ENCODE measurements at places on chromosomes 1 and 21.

DNA sequence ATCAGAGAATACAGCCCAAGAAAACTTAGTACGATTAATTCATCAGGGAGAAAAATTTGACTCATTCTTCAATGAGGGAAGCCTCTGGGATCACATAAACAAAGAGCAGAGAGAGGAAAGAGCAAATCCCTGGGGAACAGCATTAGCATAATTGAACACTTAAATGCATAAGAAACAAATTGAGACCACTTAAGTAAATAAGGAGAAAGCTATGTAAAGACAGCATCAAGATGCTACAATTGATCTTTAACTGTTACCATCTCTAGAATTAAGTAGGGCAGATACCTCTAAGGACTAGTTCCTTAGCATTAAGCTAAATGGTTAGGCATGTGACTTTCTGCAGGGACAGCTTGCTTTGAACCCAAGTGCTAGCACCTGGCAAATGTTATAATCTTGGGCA lies 265.1 kb upstream of the NEGR1 start:
- DNase-seq = peak; percentile 4

DNA sequence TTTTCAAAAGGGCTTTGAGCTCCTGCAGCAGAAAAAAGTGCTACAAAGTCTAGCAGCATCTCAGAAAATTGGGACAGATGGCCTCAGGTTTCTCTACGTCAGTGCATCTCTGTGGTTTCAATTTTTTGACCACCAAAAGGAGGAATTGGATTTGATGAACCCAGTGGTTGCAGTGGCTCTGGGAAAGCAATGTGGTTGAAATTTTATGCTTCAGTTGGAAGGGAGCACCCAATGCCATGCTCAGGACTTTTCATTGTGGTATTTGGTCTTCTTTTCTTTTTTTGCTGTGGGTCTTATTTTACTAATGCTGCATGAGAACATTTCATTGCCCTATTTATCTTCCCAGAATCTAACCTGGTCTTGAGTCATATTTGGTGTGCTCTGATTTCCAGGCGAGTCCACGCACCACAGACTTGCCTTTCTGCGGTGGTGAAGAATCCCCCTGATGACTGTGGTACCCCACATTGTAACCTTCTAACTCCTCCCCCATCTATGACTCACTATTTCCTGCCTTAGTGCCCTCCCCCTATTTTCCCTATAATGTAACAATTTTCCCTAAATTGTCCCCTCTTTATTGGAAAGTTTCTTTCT lies 56.7 kb downstream of the S1PR1 start:
- DNase-seq = peak; percentile 64

- DNase-seq = peak; percentile 98
Measured at GRCh38 chr1:41101950-41102607, 80.6 kb upstream of the SLFNL1 start.

DNA sequence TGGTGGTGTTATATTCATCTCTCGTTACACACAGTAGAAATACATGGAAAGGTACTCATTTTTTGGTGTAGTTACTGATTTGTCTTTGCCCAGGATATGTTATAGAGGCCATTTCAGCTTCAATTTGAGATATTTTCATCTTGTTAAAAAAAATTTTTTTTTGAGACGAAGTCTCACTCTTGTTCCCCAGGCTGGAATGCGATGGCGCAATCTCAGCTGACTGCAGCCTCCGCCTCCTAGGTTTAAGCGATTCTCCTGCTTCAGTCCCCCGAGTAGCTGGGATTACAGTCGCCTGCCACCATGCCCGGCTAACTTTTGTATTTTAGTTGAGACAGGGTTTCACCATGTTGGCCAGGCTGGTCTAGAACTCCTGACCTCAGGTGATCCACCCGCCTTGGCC lies 19.0 kb downstream of the MORC3 start:
- DNase-seq = no peak

DNA sequence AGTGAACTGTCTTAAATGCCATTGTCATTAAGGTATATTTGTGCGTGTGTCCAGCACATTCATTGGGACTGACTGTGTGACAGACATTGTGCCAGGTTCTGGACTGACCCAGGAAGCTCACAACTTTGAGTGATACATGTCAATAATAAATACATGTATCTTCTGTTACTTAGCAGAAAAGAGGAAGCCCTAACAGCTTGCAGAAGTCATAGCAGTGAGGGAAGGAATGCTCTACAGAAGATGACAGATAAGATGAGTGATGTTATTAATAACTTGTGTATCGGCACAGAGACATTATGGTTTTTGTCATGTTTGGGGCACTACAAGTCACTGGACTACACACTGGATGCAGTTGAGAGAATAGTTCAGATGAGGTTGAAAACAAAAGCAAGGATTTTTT lies 1.2 kb upstream of the SRSF11 start:
- DNase-seq = no peak

GRCh38 chr21:27476696-27477095 lies 509.8 kb upstream of the ADAMTS5 start:
- DNase-seq = peak; percentile 56

DNA sequence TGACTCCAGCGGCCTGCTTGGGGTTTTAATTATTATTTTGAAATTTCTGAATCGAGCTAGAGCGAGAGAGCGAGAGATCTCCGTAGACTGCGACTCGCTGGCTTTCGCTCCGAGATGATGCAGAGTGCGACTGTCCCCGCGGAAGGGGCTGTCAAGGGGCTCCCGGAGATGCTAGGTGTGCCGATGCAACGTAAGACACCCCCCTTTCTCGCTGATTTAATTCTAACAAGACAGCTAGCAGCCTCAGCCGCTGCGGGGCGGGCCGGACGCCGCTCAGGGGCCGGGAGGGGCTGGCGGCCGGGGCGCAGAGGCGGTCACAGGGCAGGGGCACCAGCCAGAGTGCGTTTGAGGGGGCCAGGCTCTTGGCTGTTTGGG lies 339 bp downstream of the LHX4 start:
- DNase-seq = no peak

DNA sequence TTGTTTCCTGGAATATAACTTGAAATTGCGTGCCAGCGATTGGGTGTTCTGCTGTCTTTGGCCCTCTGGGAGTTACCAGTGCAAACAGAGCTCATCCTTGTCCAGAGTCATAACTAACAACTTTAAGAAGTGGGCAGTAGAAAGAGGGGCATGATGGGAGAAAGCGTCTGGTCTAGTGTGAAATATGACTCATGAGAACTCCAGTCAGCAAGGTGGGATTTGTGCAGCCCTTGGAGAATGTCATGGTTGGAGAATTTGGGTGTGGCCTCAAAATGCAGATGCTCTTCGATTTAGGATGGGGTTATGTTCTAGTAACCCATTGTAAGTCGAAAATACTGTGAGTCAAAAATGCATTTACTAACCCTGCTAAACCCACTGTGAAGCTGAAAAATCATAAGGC lies 12.9 kb downstream of the ATP1B1 start:
- DNase-seq = peak; percentile 55

DNA sequence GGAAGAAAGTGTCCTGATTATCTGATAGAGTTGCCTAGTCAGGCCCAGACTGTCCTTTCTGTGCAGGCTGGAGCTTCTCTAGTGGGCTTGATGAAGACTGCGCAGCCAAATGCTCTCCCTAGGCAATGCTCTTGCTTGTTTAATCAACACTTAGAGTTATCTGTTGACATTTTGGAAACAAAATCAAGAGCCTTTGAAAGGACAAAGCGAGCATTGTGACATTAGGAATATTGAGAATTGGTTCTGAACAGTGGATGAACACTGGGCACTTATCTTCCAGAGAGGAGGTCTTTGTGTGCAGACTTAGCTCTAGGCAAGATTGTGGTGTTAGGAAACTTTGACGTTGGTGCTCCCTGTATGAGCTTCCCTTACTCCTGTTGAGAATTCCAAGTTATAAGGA lies 94.5 kb downstream of the DNTTIP2 start:
- no peak for DNase-seq

- DNase-seq = no peak
Measured at GRCh38 chr1:185355947-185356346, 38.9 kb upstream of the IVNS1ABP start.

DNA sequence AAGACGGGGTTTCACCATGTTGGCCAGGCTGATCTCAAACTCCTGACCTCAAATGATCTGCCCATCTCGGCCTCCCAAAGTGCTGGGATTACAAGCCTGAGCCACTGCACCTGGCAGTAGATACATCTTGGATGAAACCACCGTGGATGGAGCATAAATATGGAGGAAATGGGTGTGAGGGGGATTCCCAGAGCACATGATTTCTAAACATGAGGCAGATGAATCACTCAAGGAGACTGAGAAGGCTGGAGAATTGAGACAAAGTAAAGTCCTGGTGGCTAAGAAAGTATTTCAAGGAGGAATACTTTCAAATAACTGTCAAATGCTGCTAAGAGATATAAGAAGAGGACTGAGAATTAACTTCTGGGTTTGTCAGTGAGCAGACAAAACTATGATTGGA lies 5.4 kb upstream of the PGBD5 start:
- DNase-seq = no peak

DNA sequence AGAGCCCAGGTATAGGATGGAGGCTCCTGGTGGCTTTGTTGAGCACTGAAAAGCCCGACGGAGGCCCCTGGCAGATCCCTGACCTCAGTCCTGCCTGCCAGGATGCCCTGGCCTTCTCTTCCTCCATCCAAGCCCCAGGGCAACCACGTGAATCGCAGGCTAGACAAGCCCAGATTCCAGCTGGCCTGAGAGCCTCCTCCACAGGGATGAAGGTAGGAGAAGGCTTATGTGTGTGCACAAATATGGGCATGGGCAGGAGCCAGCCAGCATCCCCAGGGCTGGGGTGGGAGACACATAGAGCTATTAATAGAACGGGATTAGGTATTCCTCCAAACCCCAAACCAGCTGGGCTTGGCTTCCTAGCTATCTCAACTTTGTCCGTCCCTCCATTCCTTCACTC lies 4.0 kb upstream of the EXTL1 start:
- DNase-seq = peak; percentile 84

Data from fibroblast of skin of abdomen (primary cell).